Renal cortical epithelial cell (primary cell): ENCODE measurements at places on chromosomes 6 and 20. TPM values are rescaled to one million over a fixed set of nuclear protein-coding genes. Genes with fewer than 3 reads are reported as not detected.
A peak's percentile ranks its signal among the peaks of the same experiment; 100 is the strongest.

The IMPG1 gene
- total RNA-seq = 0.30 TPM in 1 of 2 replicates, not detected in the other

The PPIL6 gene
- 0.17 and 13.3 TPM in 2 replicates for total RNA-seq

The OPRM1 gene
- total RNA-seq = not detected in 2 replicates

The RAD21L1 gene
- total RNA-seq = 0.35 TPM in 1 of 2 replicates, not detected in the other

The HSPA1L gene
- 0.87 and 2.0 TPM in 2 replicates for total RNA-seq

The EPPIN gene
- total RNA-seq = not detected in 2 replicates

The BFSP1 gene
- 2.3 and 7.5 TPM in 2 replicates for total RNA-seq

The SIRPB2 gene
- not detected in 2 replicates for total RNA-seq

The LHFPL5 gene
- 0.10 TPM in 1 of 2 replicates, not detected in the other for total RNA-seq

DNA sequence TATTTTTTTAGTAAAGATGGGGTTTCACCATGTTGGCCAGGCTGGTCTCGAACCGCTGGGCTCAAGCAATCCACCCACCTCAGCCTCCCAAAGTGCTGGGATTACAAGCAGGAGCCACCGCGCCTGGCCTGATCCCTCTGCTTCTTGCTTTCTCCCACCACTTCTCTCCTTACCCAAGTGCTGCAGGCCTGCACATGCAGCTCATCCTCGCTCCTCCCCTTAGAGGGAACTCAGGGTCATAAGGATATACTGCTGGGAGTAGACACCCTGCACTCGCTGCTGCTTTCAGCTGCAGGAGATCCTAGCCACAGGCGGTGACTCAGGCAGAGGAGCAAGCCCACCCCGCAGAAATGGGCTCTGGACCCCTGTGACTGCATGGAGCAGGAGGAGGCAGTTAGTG, 40.0 kb upstream of the FANCE start:
- no peak for DNase-seq

DNA sequence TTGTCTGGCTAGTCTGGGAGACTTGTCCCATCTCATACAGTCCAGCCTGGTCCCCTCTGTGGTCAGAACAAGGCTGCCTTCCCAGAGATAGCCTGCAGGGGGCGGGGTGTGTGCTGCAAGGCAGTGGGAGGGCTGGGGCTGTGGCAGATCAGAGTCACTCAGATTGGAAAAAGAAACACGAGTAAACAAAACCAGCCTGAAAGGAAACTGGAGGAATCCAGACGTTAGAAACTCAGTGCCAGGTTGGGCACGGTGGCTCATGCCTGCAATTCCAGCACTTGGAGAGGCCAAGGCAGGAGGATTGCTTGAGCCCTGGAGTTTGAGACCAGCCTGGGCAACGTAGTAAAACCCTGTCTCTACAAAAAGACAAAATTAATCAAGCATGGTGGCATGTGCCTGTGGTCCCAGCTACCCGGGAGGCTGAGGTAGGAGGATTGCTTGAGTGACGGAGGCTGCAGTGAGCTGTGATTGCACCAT, 20.2 kb downstream of the LEMD2 start:
- peak; percentile 80 for DNase-seq

- DNase-seq = no peak
These were observed 10.0 kb downstream of the YTHDF1 start for GRCh38 chr20:63205896-63206295.

DNA sequence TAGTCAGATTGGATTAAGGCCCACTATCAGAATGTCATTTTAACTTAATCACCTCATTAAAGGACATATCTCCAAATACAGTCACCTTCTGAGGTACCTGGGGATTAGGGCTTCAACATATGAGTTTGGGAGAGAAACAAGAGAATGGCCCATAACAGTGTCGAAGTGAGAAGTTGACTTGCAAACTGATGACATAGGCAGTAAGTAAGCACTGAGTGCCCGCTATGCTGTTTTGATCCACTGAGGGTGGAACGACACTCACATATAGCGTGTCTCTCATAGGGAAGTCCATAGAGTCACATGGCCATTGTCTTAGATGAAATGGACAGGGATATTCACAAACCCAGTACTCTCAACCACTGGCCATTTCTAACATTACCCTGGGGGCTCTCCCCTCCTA, 264.2 kb downstream of the SAMD5 start:
- DNase-seq = no peak

DNA sequence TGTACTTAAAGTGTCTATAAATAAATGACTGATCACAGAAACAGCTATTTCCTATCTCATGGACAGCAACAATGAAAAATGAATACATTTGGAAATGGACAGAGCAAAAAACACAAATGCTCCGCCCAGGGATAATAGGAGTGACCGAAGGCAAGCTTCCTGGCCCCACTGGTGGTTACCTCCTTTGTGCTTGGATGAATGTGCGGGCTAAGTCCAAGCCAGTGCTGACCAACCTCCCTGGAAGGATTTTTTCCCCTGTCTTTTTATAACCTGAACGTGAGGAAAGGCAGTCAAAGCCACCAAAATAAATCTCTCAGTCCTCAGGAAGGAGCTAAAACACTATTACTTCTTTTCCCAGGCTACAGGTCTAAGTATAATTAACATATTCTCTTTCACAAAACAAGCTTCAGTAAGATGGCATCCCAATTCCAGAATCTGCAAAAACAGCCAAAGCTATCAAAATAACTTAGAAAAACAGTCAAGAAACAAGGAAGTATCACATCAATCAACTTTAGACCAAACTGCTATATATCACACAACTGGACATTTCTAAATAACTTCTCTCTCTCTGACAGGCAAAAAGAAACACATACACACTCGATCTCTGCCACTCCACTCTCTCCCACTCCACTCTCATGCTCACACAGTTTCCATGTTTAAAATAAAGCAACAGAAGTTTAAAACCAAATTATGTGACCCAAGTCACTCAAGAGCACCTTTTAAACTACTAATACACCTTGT, 10.0 kb downstream of the KIF16B start:
- DNase-seq = peak; percentile 67

DNA sequence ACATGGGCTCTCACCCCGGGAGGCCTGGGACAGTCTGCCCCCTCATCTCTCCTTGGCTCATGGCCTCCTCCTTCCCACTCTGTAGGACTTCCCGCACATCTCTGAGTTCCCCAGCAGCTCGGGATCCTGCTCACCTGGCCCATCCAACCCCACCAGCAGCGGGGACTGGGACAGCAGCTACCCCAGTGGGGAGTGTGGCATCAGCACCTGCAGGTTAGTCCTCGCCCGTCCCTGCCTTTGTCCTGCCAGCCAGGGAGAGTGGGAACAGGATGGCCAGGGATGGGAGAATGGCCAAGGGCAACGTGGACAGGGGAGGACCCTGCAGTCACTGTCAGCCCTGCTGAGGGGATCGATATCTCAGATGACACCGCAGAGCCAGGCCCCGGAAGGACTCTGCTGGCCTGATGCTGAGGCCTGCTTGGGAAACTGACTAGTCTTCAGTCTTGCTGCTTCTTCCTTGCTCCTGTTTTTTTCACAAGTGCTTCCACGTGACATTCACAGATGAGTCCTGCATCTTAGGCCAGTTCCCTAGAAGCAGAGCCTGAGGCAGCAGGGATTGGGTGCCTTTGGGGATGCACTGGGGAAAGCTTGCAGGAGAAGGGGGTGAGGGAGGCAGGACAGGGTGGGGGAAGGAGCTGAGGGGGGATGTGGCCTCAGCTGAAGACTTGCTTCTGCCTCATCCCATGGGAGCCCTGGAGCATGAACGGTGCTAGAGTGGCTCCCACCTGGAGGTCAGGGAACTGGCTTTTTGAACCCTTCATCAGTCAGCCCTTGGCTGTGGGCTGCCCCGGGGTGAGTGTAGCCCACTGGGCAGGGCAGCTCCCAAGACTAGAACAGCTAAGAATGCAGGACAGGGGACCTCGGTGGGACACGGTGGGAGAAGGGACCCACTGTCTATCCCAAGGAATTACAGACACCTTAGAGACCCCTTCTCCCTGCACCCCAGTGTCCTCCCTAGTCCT, 120.1 kb downstream of the JPH2 start:
- DNase-seq = no peak

DNA sequence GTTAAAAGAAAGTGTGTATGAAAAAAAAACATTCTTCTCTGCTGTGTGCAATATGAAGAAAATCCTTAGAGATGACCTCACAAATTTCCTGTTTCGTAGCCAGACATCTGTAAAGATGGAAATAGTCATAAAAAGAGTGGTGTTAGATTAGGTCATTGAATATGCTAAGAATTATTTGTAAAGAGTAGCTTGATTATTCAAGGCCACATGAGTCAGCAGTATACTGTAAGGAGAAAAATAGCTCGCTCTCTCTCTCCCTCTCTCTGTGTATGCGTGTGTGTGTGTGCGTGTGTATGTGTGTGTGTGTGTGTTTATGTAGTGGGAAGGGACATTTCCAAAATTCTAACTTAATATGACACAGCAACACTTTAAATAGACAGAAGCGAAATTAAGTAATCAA, 78.8 kb downstream of the PTCHD4 start:
- peak; percentile 57 for DNase-seq

GRCh38 chr20:45502561-45502960, 12.9 kb downstream of the SPINT3 start:
- DNase-seq = no peak

- peak; percentile 99 for DNase-seq
These were observed 196.9 kb downstream of the ALDH8A1 start for GRCh38 chr6:134753001-134753400.

DNA sequence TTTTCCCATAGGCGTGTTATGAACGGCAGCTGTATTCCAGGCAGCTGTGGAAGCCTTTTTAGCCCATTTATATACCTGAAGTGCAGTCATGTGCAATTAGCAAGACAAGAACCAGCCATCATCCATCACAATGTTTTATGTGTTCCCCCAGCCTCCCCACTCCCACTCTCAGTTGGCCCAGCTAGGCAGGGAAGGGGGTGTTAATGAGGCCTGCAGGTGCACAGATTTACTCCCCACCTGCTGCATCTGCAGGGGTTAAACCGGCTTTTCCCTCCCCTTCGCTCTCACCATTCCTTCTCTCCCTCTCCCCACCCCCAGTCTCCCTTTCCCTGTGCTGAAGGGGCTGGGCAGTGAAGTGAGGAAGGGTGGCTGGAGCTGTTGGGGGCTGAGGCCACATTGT, 149.8 kb upstream of the AKAP12 start:
- no peak for DNase-seq

- DNase-seq = no peak
These were observed 47.7 kb upstream of the SNX9 start for GRCh38 chr6:157775376-157775775.

DNA sequence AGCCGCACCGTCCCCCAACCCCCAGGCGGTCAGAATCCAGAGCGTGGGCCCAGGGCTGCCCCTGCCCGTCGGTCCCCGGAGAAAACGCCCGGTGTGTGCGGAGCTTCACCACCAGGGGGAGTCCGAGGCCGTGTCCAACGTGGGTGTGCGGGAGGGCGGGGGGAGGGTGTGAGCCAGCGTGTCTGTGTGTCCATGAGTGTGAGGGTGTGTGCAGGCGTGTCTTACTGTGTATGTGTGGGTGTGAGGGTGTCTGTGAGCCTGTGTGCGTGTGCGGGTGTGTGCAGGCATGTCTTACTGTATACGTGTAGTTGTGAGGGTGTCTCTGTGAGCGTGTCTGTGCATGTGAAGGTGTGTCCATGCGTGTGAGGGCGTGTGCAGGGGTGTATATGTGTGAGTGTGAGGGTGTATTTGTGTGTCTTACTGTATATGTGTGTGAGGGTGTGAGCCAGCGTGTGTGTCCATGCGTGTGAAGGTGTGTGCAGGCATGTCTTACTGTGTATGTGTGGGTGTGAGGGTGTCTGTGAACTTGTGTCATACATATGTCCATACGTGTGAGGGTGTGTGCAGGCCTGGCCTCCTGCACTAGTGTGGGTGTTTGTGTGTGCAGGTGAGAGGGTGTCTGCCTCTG, 24.6 kb upstream of the GATA5 start:
- DNase-seq = peak; percentile 19

GRCh38 chr6:85675030-85675819, 32.5 kb upstream of the SYNCRIP start:
- DNase-seq = peak; percentile 66

GRCh38 chr6:41373627-41373918, 38.2 kb downstream of the NCR2 start:
- no peak for DNase-seq

DNA sequence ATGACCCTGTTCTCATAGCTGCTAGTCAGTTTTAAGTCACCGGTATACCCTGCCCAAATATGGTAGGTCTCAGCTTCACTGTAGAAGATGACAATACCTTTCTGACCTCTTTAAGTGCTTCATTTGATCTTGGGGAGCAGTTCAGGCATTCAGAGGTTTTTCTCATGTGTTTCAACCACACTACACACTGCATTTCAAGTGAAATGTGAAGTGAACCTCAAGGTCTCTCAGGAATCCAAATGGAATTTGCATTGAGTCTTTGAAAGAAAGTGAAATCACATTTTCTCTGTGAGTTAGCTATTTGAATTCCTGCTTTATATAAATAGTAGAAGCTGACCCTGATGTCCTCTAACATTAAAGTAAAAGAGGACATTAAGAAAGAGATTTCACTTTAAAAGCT, 461.6 kb downstream of the ADGRB3 start:
- DNase-seq = peak; percentile 62

DNA sequence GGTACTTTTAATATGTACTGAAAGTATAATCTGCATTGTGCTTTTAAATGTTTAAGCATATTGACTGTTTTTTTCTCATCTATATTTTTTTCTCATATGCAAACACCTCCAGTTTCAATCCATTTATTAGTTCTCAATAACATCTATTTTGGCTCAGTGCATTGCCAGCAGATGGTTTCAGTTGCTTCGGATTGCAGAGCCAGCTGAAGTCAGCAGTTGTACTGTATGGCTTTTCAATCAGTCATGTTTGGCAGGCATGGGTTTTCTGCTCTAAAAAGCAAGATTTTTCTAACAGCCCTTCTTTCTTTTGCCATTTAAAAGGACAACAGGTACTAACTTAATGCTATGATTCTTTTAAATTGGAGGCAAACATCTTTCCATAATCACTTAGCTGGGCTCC, 121.2 kb downstream of the CD109 start:
- no peak for DNase-seq

- DNase-seq = no peak
These were observed 49.7 kb upstream of the SNX9 start for GRCh38 chr6:157773248-157773773.

GRCh38 chr6:167212713-167213005, 54.9 kb upstream of the GPR31 start:
- DNase-seq = no peak

GRCh38 chr20:44115181-44115580, 71.8 kb downstream of the JPH2 start:
- DNase-seq = no peak

DNA sequence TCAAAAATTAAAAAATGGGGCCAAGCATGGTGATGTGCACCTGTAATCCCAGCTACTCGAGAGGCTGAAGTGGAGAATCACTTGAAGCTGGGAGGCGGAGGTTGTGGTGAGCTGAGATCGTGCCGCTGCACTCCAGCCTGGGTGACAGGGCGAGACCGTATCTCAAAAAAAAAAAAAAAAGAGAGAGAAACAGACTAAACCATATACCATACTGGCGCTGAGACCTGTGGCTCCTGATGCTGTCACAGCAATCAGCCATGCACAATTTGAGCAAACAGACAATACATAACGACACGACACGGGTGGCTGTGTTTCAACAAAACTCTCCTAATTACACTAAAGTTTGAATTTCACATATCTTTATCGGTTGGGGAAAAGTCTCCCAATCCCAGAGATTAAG, 14.9 kb upstream of the CBFA2T2 start:
- no peak for DNase-seq

DNA sequence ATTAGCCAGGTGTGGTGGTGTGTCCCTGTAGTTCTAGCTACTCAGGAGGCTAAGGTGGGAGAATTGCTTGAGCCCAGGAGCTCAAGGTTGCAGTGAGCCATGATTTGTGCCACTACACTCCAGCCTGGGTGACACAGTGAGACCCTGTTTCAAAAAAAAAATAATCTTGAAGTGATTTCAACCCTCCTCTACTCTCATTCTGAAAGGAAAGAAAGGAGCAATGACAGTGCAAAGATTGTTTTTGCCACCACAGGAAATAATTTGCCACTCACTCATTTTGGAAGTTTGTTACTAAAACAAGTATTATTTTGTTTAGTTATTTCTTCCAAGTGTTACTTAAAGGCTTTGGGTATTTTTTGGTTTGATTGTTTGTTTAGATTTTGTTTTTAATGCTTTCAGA, 45.6 kb downstream of the BLTP3A start:
- no peak for DNase-seq
